Esophagus (tissue), 2 donors: ENCODE measurements at places on chromosomes 4 and X. TPM values are rescaled to one million over a fixed set of nuclear protein-coding genes. Genes with fewer than 3 reads are reported as not detected.

The XAGE3 gene
- polyA plus RNA-seq = not detected

The CENPVL2 gene
- not detected for polyA plus RNA-seq

The GABRE gene
- 26.3 TPM for polyA plus RNA-seq

The SPIN3 gene
- 4.2 TPM for polyA plus RNA-seq

The SYP gene
- polyA plus RNA-seq = 0.79 TPM

The SRPX2 gene
- 39.7 TPM for polyA plus RNA-seq

The C4orf51 gene
- not detected for polyA plus RNA-seq

The COX7B2 gene
- polyA plus RNA-seq = not detected

The TMPRSS11B gene
- 394 TPM for polyA plus RNA-seq

The PNMA6A gene
- 0.04 TPM for polyA plus RNA-seq

The TMEM156 gene
- polyA plus RNA-seq = 0.81 TPM

The UGT8 gene
- 1.3 TPM for polyA plus RNA-seq

The SH2D1A gene
- 0.33 TPM for polyA plus RNA-seq

The BTK gene
- 1.1 TPM for polyA plus RNA-seq

The SSX3 gene
- not detected for polyA plus RNA-seq

The CCDC149 gene
- 1.9 TPM for polyA plus RNA-seq
